ENCODE measurements at places on chromosomes 2 and 18.
A peak's percentile ranks its signal among the peaks of the same experiment; 100 is the strongest.

DNA sequence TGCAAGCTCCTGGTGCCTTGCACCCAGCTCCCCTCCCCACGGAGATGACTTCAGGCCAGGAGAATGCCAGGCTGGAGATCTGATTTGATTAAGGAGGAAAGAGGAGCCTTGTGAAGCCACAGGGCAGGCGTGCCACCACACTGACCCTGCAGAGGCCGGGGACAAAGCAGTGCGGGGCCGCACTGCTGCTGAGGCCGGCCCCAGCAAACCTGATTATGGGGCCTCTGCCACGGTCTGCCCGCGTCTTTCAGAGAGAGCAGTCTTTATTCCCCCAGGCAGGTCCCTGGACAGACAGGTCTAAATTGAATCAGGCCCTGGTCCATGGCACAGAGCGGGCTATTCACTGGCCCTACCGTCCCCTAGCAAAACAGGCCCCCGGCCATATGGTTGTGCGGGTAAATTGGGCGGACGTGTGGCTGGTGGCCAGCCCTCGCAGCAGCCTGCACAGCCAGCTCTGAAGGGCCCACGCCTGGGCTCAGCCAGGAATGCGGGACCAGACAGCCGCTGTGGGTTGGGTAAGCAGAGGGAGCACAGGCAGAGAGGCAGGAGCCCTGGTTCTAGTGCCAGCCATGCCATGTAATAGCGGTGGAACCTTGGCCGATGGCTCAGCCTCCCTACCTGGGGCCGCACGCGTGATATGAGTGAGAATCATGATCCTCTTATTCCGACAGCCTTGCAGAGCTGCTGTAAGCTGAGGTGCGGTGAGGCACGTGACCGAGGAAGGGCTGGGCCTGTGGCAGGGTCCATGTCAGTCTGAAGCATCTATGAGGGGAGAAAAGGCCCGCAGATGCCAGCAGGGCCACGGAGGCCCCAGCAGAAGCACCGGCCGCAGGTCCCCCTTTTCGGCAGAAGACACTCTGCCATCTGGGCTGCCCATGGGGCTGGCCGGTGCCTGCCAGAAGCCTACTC is 97.3 kb upstream of the MYCN start:
- DNase-seq: no peak

GRCh38 chr2:63049211-63049969 is 1.2 kb upstream of the OTX1 start:
- no peak for DNase-seq

DNA sequence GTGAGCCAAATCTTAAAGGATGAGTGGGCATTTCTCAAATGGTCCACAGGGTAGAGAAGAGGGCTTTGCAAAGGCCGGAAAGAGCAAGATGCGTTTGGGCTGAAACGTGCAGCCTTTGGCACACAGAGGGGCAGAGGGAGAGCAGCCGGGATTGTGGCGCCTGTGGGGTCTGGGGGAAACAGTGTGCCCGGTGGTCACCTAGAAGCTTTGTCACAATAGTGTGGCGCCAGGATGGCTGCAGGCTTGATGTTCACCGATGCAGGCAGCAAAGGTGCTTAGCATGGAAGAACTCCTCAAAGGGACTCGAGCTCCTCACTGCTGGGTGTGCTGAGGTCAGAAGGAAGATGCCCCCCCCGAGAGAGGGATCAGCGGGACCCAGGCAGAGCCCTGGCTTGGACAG is 23.8 kb downstream of the TPO start:
- DNase-seq: no peak

- DNase-seq: peak; percentile 72
These were observed 441.5 kb upstream of the POU3F3 start for GRCh38 chr2:104412384-104412783.

DNA sequence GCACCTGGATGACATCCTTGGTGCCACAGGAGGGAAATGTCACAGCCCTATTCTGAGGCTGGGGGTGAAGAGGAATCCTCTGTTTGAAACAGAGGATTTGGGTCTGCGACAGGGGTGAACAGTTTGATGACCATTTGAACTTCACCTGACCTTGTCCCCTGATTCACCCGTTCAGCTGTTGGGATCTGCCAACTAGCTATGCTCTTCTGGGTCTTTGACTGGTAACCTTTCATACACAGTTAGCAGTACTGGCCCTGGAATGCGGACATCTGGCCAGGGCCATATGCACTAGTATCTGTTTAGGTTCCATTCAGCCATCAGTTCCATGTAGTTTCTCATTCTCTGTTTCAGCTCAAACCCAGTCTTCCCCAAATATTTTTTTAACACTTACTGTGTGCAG is 72.6 kb upstream of the MCFD2 start:
- no peak for DNase-seq

DNA sequence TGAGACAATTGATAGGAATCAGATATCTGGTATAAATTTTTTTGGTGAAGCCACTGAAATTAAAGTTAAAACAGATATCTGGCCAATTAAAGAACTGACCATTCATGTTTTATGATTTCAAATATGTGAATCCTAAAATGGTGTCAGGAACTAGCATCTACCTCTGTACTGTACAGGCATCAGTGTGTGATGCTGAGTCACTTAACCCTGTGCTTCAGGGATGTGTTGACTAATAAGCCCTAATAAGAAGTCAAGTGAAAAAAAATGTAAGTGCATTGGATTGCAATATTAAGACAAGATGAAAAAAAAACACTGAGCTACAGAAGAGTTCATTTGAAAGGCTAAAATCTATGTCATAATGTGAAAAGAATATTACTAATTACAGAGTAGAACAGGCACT is 9.1 kb upstream of the UNC80 start:
- no peak for DNase-seq

GRCh38 chr2:68714866-68715265 is 19.7 kb upstream of the ARHGAP25 start:
- DNase-seq: peak; percentile 19

DNA sequence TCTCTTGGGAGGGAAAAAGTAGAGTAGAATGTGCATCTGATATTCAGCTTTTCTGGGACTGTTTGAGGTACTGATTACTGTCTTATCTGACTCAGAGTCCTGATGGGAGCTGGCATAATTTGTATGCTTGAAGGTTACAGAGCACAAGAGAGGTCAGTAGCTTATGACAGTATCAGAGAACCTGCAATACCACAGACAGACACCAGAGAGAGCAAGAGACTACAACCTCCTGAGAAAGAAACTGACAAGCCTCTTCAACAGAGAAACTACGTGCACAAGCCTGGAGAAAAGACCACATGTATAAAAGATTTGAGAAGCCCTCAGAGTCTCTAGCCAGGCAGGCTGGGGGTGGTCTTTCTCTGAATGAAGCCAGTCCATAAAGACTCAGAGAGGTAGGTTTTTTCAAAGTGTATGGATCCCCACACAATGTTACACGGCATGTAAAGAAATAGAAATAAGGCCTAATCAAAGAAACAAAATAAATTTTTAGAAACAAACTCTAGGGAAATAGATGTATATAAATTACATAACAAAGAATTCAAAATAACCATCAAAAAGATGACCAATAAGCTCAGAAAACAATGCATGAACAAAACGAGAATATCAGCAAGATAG is 568.3 kb downstream of the LRRTM4 start:
- no peak for DNase-seq

- no peak for DNase-seq
These were observed 250.4 kb upstream of the STON1 start for GRCh38 chr2:48279344-48280090.

All from hippocampal formation (tissue), 2 donors.